ENCODE measurements at places on chromosomes 12 and 14.

DNA sequence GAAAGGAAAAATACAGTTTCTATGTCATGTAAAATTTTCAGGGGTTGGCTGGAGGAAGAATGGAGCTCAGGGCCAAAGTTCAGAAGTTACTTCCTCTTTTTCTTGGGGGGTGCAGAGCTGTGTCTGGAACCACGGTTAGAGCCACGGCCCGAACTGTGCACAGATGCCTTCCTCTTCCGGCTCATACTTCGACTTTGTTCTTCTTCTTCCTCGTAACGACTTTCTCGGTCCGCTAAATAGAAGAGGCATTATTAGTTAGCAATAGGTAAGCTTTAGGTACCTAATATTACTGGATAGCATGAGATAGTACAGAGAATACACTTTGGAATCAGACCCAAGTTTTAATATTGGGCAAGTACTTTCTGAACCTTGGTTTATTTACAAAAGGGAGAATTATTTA lies 31.2 kb downstream of the SUPT16H start:
- DNase-seq = no peak

DNA sequence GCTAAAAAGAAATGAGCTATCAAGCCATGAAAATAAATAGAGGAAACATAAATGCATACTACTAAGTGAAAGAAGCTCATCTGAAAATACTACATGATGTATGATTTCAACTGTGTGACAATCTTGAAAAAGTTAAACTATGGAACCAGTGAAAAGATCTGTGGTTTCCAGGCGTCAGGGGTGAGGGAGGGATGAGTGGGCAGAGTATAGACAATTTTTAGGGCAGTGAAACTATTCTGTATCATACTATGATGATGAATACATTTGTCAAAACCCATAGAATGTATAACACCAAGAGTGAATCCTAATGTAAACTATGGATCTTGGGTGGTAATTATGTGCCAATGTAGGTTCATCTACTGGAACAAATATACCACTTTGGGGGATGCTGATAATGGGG lies 21.3 kb downstream of the SPX start:
- DNase-seq = no peak

DNA sequence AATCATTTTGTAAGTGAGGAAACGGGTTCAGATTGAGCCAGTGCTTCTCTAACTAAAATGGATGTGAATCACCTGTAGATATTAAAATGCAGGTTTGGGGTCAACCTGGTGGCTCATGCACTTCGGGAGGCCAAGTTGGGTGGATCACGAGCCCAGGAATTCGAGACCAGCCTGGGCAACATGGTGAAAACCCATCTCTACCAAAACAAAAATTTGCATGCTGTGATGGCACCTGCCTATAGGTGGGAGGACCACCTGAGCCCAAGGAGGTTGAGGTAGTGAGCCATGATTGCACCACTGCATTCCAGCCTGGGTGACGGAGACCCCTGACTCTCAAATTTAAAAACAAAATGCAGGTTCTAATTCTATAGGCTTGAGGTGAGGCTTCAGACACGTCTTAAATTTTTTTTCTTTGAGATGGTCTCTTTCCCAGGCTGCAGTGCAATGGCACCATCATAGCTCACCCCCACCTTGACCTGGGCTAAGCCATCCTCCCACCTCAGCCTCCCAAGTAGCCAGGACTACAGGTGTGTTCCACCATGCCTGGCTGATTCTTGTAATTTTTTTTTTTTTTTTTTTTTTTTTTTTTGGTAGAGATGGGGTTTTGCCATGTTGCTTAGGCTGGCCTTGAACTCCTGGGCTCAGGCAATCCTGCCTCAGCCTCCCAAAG lies 9.0 kb downstream of the TUBA1C start:
- no peak for DNase-seq

GRCh38 chr14:95504135-95505029 lies 12.1 kb downstream of the SYNE3 start:
- DNase-seq = no peak

GRCh38 chr12:15972894-15973293 lies 61.8 kb downstream of the DERA start:
- DNase-seq = no peak

DNA sequence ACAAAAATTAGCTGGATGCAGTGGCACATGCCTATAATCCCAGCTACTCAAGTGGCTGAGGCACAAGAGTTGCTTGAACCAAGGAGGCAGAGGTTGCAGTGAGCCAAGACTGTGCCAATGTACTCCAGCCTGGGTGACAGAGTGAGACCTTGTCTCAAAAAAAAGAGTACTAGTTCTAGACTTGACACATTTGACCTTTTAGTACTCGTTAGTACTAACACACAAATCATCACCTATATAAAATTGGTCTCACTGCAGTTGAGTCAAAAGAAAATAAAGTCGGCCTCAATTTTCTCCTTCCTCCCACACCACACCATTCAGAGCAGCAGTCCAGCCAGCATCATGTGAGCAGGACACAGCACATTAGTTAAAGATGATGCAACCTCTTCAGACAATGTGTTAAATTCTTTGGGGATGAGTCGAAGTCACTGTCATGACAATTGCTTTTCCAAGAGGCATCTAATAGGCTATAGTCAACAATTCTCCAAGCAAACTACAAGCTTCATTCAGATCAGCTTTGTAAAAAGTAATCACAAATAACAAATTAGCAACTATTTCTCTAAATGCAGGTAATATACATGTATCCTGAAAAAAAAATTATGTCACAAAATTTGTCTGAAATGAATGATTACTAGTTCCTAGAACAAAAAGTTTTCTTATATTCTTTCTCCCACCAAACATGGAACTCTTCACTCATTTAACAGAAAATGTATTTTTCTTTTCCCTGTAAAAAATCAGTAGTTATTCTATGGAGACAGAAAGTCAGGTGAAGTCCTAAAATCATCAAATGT lies 55.6 kb downstream of the CLIP1 start:
- no peak for DNase-seq

Data from DMS153 (cell line).